Endothelial cell of umbilical vein (primary cell): ENCODE measurements at places on chromosomes 12 and 14.

DNA sequence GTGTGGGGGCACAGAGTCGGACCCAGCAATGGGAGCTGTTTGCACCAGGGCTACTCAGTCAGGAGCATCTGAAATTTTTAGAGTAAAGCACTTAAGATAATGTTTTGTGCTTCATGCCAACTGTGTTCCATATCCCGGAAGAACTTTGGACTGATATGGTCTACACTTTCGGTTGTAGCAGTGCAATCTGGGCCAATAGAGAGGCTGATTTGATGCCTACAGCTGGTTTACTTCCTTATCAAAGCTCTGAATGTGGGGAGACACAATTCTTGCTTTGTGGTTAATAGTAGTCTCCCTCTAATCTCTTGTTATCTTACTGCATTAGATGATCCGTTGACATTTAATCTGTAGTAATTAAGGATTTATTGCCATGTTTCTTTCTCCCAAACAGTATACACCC lies 7.8 kb upstream of the VDR start:
- no peak for DNase-seq

DNA sequence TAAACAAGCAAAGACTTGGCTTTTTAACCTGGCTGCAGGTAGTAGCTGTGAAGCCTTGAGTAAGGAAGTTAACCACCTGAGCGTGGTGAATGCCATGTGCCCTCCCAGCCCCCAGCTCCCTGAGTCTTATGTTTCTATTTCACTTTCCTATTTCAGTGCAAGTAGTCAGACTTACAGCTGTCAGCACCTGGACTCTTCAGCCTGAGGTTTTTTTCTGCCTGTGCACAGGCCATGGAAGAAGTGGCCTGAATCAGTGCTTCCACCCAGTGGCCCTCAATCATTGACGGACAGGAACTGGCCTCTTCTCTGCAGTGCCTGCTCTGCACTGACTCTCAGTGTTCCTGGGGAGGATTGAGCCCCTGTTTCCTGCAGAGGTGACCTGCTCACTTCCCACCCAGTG lies 796.4 kb downstream of the MED13L start:
- DNase-seq: no peak

- DNase-seq: peak; percentile 74
These were observed 41.3 kb downstream of the CD9 start for GRCh38 chr12:6241495-6241894.

- no peak for DNase-seq
These were observed 57.5 kb upstream of the TMEM263 start for GRCh38 chr12:106897981-106898901.

- DNase-seq: no peak
These were observed 68.6 kb downstream of the FIGNL2 start for GRCh38 chr12:51779876-51780275.

GRCh38 chr12:117165342-117165741 lies 24.9 kb downstream of the FBXO21 start:
- DNase-seq: no peak

DNA sequence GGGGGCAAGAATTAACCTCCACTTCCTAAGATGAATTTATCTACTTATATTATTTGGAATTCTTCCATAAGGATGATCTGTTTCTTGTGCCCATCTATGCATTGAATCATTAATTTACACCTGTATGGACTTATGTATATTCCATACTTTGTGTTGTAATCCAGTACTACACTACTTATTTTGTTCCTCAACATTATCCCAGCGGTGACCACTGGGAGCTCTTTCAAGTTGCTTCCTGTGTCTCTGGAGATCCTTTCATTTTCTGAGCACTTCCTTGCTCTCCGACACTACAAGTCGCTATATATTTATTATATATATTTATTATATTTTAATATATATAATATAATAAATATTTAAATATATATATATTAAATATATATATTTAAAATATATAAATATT lies 54.9 kb upstream of the SCN8A start:
- DNase-seq: no peak

DNA sequence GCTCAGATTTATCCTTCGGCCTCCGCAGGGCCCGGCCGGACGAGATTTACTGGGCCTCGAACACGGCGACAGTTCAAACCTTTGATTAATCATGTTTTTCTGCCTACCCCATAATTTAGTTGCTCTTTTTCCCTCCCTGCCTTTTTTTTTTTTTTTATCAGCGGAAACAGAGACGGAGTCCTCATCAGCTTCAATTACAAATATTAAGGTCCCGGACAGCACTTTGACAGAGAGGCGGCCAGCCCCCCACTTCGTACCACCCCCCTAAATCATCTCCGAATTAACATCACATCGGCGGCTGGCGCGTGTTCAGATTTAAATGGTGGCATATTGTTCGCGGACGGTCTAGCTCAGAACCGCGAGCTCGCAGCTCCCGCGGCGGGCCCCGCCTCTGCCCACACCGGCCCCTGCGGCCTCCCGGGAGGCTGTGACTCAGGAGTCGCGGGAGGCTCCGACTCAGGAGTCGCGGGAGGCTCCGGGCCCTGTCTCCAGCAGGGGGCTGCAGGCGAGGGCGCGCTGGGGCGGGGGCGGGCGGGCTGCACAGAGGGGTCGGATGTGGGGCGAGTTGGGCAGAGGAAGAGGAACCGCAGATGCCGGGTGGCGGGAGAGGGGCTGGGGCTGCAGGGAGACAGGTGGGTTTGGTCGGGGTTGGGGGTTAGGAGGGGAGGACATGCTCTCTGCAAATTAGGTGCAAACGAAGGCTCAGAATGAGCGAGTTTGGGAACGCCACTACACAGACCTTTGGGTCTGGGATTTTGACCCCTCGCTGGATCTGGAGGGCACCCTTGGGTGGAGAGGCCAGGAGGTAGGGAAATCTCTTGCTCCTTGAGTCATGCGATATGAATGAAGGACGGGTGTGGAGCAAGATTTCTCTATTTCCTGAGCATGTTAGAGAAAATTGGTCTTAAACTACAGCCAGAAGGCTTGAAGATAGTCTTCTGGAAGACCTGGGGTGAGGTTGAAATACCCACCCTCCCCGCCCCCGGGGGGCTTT lies 19.6 kb upstream of the ATP5MC2 start:
- DNase-seq: peak; percentile 55

DNA sequence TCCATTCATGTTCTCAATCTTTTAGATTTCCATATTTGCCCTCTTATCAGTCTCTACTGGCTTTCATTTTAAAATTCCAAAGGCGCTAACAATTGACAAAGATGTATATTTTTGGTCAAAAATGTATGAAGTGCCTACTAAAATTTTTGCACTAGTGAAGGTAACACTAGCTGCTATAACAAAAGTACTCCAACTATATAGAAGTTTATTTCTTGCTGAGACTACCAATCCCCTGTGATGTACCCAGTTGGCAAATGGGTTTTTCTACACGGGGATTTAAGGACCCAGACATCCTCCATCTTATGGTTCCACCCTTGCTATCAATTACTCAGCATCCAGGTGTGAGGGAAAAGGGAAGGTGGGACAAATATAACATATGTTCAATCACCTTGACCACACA lies 75.3 kb upstream of the TSPAN8 start:
- no peak for DNase-seq

DNA sequence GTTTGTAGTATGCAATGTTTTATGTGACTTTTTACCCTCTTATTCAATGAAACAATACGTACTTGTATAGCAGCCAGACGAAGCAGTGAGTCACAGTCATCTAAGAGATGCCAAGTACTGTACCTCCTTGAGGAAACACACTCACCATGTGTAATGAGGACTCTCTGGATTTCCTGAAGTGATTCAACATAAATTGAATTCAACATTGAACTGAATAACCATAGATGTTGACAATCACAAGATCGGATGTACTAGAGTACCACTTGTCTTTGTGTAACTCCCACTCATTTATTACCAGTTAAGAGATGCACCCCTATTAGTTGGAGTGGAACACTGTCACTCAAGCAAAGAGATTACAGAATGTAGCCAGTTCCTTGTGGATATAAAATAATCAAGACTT lies 175.2 kb upstream of the HMGA2 start:
- peak; percentile 98 for DNase-seq

- DNase-seq: no peak
These were observed 477.5 kb upstream of the CCDC196 start for GRCh38 chr14:66008631-66009030.

DNA sequence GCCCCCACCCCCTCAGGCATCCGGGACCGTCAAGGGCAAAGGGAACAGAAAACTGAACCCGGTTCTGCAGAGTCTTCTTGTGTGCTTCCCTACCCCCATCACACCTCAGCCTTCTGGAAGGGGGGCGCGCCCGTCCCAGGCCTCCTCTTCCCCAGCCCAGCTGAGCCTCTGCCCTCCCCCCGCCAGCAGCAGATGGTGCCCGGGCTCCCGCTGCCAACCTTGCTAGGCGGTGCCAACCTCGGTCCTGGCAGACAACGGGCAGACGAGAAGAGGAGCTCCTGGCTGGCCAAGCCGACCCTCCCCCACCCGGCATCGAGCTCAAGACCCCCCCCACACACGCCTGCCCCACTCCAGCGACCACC lies 8.7 kb downstream of the STAC3 start:
- DNase-seq: no peak

GRCh38 chr14:60356386-60356785 lies 107.4 kb downstream of the PPM1A start:
- no peak for DNase-seq

DNA sequence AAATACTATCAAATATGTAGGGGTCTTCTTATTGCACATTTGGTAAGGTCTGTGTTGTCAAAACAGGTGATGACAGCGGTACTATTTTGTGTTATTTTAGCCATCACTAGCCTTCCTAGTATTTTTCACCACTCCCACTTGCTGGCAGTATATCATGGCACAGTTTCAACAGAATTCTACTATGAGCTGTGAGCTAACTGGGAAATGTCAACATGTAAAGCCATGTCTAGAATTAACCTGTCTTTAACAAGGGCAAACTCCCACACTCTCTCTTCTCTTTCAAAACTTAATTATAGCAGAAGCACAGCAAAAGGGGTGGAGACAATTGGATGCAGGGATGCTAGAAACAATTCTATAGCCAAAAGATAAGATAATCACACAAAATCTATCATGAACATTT lies 253.4 kb downstream of the PAX9 start:
- DNase-seq: no peak

- peak; percentile 16 for DNase-seq
These were observed 2.8 kb downstream of the MBIP start for GRCh38 chr14:36317650-36318049.

DNA sequence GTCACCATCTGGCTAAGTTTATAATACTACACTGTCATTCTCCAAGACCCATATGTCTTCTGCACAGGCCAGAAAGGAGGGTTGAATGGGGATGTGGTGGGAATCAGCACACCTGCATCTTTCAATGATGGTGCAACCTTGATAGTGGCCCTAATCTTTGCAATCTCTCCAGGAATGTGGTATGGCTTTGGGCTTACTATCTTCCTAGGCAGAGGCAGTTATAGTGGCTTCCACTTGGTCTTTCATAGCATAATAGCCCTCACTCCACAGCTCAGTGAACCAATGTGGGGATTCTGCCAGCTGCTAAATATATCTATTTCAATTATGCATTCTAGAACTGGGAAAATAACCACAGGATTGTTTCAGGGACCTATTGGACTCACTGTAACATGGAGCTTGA lies 61.8 kb upstream of the ATP2B1 start:
- DNase-seq: no peak

- DNase-seq: no peak
These were observed 888 bp upstream of the PLXNC1 start for GRCh38 chr12:94147387-94147990.

DNA sequence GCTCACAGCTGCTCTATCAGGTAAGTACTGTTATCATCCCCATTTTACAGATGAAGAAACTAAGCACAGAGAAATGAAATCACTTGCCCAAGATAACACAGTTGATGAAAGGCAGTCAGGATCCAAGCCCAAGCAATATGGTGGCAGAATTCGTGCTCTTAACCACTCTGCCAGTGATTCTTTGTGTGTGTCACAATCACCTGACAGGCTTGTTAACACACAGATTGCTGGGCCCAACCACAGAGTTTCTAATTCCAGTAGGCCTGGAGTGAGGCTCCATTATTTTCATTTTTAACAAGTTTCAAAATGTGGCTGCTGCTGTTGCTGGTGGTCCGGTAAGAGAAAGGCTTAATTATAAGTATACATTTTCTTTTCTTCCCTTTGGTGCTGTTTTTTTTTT lies 134.2 kb downstream of the TGFB3 start:
- DNase-seq: no peak

- peak; percentile 77 for DNase-seq
These were observed 92.3 kb upstream of the SLCO1C1 start for GRCh38 chr12:20602641-20603391.

GRCh38 chr14:86357876-86358275 lies 827.9 kb downstream of the FLRT2 start:
- no peak for DNase-seq

- no peak for DNase-seq
These were observed 16.1 kb downstream of the ZBTB1 start for GRCh38 chr14:64520699-64521098.

DNA sequence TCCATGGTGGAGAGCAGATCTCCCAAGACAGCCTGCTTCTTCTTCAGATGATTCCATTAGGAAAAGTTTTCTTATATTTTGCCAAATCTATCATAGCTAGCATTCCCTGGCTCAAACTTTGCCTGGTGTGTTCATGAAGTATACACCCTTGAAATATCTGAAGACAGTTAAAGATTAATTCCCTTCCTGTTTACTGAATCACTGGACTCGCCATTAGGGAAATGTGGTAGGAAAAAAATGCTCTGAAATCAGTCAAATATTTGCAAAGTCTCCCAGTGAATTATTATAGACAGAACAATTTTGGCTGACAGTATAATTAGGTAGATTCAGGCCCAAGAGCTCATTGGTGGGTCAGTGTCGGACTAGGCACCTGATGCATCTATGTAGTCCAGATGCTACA lies 86.5 kb downstream of the PDZRN4 start:
- DNase-seq: no peak
